ENCODE measurements at places on chromosomes 7 and 10.

DNA sequence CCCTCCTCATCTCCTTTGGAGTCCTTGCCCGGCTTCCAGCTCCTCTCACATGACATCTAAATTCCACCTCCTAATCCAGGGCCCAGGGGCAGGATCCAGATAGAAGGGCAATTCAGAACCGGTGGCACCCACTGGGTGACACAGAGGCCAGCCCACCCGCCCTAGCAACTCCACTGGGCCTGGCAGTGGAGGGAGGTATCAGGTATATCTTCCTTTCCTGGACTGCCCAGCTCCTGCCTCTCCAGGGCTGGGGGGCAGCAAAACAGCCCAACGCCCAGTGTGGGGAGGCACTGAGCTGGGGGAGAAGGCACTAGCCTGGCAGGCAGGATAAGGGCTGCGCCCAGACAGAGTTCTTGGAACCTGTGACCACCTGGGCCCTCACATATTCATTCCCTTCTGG lies 10.4 kb upstream of the TRIM8 start:
- DNase-seq: no peak

- no peak for DNase-seq
Measured at GRCh38 chr7:38070718-38071117, 107.3 kb upstream of the STARD3NL start.

DNA sequence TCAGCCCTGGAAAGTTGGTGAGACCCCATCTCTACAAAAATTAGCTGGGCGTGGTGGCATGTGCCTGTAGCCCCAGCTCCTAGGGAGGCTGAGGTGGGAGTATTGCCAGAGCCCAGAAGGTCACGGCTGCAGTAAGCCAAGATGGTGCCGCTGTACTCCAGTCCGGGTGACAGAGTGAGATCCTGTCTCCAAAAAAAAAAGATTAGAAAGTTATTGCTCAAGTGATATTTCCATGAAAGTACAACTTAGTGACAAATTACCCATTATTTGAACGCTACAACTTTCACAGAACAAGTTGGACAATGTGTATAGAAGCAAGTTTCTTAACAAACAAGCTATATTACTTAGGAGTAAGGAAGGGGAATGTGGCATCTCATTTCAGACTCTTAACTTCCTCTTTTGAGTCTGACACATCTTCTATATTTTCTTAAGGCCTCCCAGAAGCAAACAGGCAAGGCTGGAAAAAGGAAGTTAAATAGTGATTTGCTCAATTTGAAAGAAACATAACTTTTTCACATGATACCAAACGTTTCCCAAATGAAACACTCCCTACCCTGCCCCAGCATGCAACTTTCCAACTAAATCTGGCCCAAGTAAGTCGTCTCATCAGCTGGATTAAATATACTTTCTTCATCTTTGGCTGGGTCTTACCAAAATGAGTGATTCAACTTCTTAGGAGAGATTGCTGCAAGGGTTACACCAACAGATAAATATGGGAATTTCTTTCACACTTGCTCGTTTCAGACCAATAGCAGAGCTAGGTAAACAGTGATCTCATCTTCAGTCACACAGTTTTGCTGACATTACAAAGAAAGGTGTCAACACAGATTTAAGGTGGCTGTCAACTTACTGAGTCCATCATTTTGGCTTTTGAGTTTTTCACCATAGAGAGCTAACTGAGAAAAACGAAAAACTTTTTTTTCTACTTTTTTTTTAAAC lies 66.3 kb upstream of the KLF6 start:
- DNase-seq: no peak

GRCh38 chr10:48429309-48429708 lies 122.8 kb downstream of the MAPK8 start:
- DNase-seq: no peak

GRCh38 chr7:156043416-156044178 lies 231.3 kb upstream of the SHH start:
- DNase-seq: no peak

Data from T-helper 22 cell (primary cell).